Thymus (tissue), 14 donors: ENCODE measurements at places on chromosomes 2 and 18.

DNA sequence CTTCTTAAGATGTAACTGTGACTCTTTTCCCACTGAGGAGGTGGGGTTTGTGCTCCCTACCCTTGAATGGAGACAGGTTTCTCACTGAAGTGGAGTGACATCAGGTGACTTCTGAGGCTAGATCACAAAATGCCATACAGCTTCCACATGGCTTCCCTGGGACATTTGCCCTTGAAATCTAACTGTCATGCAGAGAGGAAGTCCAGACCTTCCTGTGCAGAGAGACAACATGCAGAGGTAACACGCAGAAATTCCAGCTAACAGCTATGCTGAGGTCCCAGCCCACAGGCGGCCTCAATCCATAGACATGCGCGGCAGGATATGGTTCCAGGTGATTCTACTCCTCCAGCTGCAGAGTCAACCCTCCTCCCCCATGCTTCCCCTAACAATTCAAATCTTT is 119.0 kb downstream of the TRIB2 start:
- no peak for DNase-seq

- DNase-seq = no peak
These were observed 204.2 kb downstream of the EN1 start for GRCh38 chr2:118643294-118643693.

- no peak for DNase-seq
These were observed 31.2 kb downstream of the ADI1 start for GRCh38 chr2:3488061-3488531.

GRCh38 chr2:35185861-35186412 is 1169.6 kb upstream of the CRIM1 start:
- no peak for DNase-seq

DNA sequence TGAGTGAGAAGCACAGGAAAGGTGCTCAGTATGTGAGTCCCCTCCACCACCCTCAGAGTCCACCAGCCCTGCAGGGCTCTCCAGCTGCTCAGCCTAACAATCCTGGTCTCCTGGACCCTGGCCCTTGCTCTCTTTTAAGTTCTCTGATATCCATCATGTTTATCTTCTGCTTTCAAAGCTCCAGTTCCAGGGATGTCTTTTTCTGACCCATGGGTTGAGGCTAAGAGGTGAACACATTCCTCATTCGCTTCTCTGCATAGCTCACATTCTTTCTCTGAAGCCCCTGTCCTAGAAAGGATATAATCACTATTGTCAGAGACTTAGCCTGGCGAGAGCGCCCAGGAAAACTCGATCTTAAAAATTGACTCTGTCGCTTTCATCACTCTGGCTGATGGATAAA is 86.4 kb downstream of the ARL4C start:
- no peak for DNase-seq

DNA sequence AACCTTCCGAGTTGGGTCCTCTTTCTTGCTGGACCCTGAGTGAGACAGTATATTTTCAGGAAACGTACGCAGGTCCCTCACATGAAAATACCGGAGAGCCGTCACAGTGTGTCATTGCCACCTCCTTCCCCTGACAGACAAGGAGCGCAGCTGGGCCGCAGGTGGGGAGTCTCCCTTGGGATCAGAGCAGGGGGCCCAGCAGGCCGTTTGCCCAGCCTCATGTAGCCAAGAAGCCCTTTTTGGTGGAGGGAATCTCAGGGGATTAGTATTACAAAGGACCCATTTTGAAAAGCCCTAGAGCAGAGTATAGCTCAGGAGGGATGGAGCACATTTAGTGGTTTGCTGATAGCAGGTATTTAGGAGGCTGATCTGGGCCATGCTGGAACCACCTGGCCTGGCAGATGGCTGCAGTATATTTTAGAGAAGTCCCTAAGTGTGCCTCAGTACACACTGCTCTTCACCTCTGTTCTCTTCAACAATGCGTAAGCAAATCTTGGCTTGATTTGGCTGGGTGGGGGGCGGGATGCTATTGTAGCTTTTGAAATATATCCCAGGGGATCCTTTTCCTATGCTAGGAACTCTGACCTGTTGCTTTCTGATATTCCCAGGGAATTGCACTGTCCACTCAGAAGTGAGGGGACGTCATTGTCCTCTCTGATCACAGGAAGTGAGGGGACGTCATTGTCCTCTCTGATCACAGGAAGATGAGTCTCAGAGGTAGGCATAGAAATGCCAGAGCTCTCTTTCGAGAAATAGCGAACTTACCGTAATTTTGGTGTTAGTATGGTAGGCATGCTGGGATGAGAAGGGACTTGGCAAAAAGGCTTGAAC is 171.9 kb downstream of the HRH4 start:
- DNase-seq = no peak

DNA sequence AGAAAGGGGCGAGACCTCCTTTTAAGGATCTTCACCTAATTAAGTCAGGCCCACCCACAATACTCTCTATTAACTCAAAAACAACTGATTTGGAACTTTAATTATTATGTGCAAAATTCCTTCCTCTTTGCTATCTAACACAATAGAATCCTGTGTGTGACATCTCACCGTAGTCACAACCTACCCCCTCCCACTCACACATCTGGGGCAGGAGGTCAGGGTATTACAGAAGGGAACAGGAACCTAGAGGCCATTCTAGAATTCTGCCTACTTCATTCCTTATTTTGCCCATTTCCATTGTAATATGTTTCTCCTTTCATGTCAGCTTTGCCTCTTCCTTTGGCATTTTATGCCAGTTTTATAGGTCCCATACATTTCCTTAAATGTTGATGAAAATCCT is 829.3 kb upstream of the ID2 start:
- no peak for DNase-seq

GRCh38 chr2:97715951-97716694 is 2.7 kb downstream of the ZAP70 start:
- no peak for DNase-seq

DNA sequence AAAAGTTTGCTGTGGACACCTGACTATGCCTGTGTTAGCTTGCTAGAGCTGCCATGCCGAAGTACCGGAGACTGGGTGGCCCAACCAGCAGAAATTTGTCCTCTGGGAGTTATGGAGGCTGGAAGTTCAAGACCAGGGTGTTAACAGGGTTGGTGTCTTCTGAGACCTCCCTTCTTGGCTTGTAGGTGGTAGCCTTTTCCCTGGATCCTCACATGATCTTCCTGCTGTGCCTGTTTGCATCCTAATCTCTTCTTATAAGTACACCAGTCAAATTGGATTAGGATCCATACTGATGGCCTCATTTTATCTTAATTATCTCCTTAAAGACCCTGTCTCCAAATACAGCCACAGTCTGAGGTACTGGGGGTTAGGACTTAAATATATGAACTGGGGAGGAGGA is 845 bp downstream of the TMEM177 start:
- DNase-seq = no peak
